Left renal pelvis (tissue), 4 donors: ENCODE measurements at places on chromosomes 3 and 15. TPM values are rescaled to one million over a fixed set of nuclear protein-coding genes. Genes with fewer than 3 reads are reported as not detected.

SNRPN gene
- polyA plus RNA-seq = 105 TPM

GOLGA6A gene
- polyA plus RNA-seq = 0.34 TPM

NR2C2 gene
- polyA plus RNA-seq = 39.5 TPM

TMEM212 gene
- 0.21 TPM for polyA plus RNA-seq

CEMIP gene
- polyA plus RNA-seq = 2.9 TPM

ITPR1 gene
- polyA plus RNA-seq = 60.0 TPM

YEATS2 gene
- polyA plus RNA-seq = 36.5 TPM
